ENCODE measurements at places on chromosomes 5 and 9.

- DNase-seq: no peak
Observed at GRCh38 chr5:179852993-179853547, 5.5 kb downstream of the MRNIP start.

- DNase-seq: peak; percentile 98
Observed at GRCh38 chr5:72608297-72608696, 101.1 kb upstream of the ZNF366 start.

DNA sequence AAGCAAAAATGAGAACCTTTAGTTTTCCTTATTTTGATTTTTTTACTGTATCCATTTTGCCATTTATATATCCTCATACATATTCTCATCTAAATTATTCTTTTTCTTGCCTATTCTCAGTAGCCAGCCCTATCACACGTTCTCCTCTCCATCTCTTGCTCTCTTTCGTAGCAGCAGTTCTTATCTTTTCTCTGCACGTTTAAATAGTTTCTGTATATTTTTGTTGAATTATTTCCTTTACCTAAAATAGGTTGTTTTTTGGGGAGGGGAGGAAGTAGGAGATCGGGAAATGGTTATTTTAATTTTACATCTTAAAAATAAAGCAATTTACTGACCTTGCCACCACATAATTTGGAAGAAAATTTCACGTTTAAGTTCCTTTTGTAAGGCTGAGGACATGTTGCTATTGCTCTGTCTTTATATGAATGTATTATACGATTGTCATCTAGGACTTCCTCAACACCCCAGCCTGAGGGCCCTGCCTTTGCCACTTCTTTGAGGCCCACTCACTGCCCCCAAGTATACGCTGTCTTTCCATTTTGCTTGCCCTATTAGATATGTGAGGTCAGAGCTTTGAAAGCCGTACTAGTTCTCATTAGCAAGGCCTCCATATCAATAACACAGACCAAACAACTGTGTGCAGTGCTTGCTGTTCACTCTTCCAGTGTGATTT, 140.3 kb downstream of the GNAQ start:
- DNase-seq: no peak

DNA sequence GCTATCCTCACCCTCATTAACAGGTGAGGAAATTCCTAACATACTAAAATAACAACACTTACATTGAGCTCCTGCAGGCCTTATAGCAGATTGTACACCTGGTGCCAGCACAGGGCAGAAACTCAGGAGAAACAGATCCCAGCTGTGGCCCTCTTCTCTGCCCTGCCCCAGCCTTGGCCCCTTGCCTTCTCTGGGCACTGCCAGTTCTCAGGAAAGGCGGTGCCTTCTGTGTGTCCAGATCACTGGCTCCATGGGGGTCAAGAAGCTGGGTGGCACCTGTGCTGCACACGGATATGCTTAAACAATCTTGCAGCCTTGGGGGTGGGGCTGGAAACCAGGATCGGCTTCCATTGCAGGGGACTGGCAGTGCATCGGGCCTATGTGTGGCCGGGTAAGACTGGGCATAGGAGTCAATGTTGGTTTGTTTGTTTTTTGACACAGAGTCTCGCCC, 19.3 kb downstream of the KYAT1 start:
- DNase-seq: no peak

DNA sequence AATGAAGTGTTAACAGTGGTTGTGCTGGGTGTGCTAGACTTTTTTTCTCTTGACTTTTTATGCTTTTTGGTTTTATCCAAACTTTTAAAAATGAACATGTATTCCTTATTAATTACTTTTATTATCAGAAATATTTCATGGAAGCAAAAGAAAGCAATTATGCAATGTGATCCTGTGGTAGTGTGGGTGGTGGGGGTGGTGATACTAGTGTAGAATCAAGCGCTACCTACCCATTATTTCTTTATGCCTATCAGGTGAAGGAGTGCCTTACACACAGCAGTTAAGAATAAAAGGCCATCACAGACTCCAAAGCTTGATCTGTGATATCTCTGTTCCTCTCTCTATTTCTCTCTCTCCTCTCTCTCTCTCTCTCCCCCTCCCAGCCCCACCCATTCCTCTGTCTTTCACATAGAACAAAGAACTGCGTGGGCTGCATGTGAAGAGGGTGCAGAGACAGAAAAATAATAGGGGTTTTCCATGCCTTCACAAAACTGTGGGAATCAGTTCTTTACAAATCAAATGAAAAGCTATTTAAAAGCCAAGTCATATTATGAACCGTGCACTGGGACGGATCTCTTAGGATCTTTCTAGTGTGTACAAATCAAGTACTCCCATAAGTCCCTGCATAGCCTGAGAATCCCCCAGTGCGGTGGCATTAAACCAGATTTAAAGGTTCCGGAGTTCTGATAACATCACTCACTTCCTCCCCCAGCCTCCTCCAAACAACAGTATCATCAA, 351.2 kb downstream of the RAB3C start:
- no peak for DNase-seq

DNA sequence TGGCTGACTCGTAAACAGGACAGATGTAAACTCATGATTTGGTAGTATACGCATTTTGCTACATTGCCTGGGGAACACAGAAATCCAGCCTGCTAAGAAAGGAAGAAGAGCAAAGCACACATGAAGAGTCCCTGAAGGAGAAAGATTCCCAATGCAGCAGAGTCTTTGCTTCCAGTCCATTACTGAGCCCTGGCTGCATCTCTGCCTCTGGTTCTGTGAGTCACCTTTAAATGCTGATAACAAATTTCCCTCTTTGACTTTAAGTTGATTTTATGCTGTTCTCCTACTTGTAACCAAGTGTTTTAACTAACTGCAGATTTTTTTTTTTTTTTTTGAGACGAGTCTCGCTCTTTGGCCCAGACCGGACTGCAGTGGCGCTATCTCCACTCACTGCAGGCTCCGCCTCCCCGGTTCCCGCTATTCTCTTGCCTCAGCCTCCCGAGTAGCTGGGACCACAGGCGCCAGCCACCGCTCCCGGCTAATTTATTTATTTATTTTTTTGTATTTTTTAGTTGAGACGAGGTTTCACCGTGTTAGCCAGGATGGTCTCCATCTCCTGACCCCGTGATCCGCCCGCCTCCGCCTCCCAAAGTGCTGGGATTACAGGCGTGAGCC, 8.5 kb upstream of the PRXL2C start:
- DNase-seq: no peak

GRCh38 chr9:104774132-104774531, 10.2 kb downstream of the NIPSNAP3B start:
- DNase-seq: no peak

DNA sequence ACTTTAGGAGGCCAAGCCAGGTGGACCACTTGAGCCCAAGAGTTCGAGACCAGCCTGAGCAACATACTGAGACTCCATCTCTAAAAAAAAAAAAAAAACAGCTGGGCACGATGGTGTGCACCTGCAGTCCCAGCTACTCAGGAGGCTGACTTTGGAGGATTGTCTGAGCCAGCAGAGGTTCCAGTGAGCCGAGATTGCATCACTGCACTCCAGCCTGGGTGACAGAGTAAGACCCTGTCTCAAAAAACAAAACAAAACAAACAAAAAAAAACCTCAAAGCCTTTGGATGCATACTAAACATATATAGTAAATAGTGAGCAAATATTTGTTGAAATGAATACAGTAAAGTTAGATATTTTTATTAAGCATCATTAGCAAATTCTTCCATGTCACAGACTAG, 5.3 kb downstream of the SLC35D2 start:
- DNase-seq: no peak

DNA sequence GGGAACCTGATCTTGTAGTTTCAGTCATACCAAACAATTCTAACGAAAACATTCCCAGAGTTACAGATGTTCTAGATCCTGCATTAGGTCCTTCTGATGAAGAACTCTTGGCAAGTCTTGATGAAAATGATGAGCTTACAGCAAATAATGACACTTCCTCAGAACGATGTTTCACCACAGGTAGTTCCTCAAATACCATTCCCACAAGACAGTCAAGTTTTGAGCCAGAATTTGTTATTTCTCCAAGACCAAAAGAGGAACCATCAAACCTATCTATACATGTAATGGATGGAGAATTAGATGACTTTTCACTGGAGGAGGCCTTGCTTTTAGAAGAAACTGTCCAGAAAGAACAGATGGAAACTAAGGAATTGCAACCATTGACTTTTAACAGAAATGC, 21.0 kb downstream of the RMI1 start:
- no peak for DNase-seq

DNA sequence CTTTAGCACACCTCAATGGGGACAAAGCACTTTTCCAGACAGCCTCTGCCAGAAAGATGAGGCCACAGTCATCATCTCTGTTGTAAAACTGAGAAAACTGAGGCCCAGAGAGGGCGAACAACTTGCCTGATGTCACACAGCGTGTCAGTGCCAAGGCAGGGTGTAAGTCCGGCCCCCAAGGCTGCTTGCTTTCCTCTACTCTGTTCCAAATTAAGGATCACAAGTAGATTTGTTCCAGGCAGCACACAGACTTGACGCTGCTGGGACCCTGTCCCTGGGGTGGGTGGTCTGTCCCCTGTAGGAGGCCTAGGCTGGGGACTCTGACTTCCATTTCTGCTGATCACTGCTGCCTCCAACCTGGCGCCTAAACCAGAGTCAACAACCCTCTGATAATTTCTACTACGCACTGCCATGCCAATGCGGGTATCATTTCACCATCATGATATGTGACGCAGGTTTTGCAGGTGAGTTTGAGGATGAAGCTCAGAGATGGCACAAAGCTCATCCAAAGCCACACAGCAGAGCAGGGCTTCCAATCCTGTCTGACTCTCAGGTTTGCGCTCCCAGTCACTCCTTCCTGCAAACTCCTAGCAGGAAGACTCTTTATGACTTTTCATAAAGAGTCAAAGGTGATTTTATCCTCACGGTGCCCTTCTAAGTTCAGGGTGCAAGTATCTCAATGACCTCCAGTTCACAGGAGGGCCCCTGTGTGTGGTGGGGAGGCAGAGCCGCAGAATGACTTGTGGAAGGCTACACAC, 13.5 kb upstream of the RALGDS start:
- DNase-seq: no peak

GRCh38 chr9:135272608-135273007, 185.1 kb downstream of the OLFM1 start:
- no peak for DNase-seq

Measured in lung (tissue), 17 donors.